ENCODE measurements at places on chromosomes 2 and 18.
A peak's percentile ranks its signal among the peaks of the same experiment; 100 is the strongest.

- no peak for DNase-seq
Observed at GRCh38 chr2:55887351-55887750, 36.2 kb downstream of the EFEMP1 start.

DNA sequence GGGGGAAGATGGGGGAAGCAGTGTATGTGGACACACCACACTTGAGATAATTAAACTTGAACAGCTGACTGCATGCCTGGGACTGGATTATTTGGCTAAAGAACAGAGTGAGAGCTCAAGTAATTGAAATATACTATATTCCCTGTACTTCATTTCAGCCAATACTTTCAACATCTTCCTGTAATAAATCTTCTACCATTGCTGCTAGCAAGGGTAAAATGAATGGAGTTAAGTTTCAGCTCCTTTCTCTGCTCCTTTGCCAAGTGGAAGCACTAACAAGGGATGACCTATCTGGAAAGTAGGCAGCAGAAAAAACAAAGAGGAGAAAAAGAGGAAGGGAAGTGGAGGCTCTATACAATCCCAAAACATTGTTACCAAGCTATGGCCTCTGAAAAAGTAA, 50.9 kb downstream of the MMADHC start:
- DNase-seq = no peak

GRCh38 chr2:75007819-75008218, 49.4 kb downstream of the POLE4 start:
- DNase-seq = no peak

DNA sequence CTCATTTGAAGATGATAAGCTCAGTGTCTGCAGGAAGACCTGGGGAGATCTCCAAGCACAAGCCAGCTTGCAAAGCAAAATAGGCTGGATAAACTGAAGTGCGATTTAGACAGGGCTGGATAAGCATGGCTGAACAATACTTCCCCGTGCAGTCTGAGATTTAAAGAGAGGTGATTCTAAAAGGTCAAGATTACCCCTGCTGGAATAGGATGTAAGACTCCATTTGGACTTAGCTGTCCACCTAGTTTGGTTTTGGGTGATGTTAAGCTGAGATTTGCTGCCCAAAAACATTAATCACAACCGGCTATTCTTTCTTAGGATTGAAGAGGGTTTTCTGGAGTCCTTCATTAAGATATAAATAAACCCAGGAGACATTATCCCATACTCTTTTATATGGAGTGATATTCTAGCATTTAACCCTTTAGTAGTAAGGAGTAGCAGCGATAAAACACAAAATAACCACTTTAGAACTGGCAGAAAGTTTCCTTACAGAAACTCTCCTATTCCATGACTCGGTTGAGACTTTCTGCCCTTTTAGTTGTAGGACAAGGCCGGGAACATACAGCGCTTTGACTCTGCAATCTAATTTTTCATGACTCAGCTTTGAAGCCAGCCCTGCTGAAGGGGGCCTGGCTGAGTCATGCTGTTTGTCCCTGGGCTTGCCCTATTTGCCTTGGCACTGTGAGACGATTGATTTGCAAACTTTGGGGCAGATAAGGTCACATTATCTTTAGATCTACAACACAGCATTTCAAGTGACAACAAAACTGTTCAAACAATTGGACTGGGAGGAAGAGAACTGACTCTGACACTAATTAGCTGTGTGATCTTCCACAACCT, 238.2 kb downstream of the GCA start:
- DNase-seq = no peak

DNA sequence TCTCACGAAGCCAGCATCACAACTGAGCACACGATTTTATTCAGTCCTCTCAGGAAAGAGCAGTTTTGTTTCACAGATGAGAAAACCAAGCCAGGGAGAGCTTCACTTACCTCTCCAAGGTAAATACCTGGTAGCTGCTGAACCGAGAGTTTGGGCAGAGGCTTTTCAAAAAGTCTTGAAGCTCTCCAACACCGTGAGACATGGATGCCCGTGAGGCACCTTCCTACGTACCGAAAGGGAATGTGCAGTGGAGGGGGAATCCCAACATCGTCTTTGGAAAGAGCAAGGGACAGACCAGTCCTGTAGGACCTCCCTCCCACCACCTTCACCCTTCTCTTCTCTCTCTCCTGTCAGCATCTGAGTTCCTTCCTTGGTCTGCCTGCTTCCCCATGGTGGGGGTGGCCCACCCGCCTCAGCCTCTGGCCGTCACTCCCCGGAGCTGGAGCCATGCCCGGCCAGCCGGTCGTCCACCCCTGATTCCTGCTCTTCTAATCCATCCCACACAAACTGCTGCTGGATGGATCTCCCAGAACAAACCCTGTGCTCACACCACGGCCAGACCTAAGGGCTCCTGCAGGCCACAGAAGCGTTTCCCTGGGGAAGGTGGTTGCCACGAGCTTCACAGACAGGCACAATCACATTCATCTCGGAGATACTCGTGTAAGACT, 97.3 kb upstream of the SNTG2 start:
- no peak for DNase-seq

- DNase-seq = no peak
Observed at GRCh38 chr2:201761101-201761500, 19.6 kb downstream of the ALS2 start.

- DNase-seq = no peak
Observed at GRCh38 chr2:226198956-226199355, 600.7 kb downstream of the IRS1 start.

- no peak for DNase-seq
Observed at GRCh38 chr18:74411475-74411874, 45.6 kb downstream of the DIPK1C start.

DNA sequence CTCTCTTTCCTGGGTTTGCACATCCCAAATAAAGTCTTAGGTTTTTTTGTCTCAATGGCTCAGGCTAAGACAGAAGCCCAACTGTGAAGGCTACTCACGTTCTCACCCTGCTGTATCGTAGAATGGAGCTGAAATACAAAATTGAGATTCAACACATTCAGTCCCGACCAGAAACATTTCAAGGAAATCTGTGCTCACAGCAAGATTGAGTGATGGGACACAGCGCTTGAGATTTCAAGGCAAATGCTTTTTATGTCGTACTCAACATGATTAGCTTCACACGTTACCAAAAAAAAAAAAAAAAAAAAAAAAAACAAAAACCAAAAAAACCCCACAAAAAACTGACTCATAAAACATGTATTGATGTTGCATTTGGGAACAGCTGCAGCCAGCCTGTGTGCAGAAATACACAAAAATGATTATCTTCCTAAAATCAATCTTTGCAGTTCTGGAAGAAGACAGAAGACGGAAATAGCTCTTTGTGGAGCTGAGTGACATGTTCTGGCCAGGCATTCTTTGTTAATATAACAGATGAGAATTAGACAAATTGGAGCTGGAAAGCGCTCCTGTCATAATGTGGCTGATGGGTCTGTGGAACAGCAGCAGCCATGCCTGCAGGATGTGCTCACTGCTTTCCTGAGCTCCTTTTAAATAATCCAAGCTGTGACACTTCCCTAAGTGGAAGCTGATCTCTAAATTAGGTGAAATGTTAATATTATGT, 453.2 kb downstream of the LPIN1 start:
- DNase-seq = no peak

DNA sequence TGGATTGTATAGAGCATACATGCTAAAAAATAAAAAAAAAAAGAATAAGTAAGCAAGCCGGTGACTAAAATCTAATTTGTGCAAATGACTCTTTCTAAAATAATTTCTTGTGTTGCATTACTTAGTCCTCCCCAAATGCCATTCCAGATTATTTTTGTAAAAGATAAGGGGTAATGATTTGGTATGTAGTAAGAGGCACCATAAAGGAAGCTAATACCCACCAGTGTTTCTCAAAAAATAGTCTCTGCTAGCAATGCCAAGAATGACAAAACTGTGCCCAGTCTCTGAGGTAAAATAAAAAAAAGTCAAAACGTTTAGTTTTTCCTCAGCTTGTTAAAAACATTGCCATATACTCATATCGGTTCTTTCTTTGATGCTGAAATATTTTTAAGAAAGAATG, 2.7 kb downstream of the METTL5 start:
- no peak for DNase-seq

GRCh38 chr2:177550264-177551200, 158.0 kb downstream of the AGPS start:
- no peak for DNase-seq

DNA sequence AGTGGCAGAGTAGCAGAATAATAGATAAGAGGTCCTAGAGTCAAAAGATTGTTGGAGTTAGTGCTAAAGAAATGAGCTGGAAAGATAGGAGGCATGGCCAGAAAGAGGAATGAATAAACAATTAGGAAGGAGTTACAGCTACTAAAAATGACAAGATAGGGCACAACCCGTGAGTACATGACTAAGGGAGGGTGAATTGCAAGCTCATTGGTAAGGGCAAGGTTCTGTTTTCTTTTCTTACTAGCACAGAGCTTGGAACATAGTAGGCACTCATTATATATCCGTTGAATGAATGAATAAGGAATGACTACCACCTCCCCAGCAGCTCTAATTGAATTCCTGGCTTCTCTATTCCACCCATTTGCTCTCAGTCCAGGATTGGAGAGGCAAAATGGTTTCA, 5.7 kb upstream of the MARCO start:
- DNase-seq = no peak

DNA sequence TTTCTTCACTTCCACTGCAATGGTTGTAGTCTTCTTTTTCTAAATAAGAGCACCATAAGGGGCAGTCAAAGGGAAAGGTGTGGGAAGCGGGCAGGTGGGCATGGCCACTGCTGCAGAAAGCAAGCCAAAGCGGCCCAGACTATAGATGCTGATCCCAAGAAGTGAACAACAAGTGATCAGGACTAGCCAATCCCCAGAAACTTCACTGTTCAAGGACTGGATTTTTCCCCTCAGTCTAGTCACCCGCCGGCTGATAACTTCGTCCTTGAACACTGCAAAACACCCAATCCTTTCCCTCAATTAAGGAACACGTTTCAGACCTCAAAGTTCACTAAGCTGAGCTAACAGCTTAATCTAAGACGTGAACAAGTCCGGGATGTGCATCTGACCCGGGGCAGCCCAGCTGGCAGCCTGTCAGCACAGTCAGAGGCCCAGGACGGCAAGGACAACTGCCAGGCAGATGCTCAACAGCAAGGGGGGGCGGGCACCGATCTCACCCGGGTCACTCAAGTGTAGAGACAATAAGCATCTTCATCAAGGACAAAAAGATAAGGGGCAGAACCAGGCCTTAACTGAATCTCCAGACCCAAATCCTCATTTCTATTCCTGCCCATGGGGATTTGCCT, 59.8 kb downstream of the HDLBP start:
- DNase-seq = no peak

DNA sequence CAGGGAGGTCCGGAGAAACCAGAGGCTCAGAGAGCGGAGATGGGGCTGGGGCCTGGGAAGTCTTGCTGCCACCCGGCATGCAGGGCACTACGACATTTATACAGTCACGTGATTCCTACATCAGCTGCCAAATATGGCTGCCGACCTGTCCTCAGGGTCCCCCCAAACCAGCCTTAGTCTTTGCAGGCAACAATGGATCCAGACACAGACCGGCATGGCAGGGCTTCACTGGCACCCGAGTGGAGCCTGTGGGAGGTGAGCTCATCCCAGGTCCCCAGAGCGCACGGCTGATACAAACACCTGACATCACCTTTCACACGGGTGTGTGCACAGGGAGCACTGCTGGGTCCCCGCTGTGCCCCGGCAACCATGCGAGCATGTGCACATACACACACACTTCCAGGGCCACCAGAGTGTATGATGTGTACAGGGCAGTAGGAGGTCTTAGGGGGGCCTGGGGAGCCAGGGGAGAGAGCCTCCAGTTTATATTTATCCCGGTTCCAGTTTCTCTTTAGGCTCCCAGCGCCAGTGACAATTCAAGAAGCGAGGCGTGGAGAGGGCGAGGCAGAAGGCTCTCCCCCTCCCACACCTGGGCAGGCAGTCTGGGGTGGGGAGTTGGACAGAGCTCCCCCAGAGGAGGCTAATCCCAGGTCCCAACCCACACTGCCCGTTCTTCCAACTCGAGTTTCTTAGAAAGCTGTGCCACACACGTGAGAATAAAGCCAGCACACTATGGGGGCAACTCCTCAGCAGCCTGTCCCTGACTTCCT, 2.7 kb downstream of the SEMA4C start:
- no peak for DNase-seq

GRCh38 chr2:32427672-32428610, 71.1 kb downstream of the BIRC6 start:
- DNase-seq = no peak

DNA sequence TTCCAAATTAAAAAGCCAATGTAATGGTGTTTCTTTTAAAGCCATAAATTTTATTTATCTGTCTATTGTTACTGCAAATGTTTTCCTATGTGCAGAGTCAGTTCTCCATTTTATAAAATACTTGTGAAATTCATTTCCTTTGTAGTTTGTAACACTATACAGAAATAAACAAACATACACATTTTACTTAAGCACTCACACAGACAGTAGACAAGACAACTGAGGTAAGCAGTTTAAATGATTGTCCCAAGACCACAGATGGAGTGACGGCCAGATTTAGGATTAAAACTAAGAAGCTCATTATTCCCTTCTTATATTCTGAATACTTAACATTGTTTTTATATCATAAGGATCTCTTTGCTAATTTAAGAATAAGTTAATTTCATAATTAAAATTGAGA, 100.9 kb downstream of the BAZ2B start:
- DNase-seq = no peak

- DNase-seq = no peak
Observed at GRCh38 chr2:105933906-105934305, 189.2 kb downstream of the NCK2 start.

GRCh38 chr2:8144785-8145184, 537.1 kb upstream of the ID2 start:
- no peak for DNase-seq

DNA sequence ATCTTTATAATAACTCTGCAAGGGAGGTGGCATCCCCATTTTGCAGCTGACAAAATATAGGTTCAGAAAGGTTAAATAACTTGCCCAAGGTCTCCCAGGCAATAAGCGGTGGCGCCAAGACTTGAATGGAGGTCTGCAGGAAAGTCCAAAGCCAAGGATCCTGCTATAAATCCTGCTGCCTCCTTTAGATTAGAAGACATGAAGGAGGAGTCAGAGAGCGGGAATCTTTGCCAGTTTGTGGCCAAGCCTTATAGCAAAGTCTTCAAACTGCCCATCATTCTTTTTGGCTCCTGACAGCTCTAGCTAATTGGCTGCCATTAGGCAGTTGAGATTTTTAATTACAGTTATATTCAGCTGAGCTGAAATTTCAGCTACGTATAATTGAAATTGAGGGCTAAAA, 114.3 kb downstream of the C1D start:
- DNase-seq = no peak

- DNase-seq = no peak
Observed at GRCh38 chr2:181431674-181432073, 25.5 kb upstream of the ITGA4 start.

GRCh38 chr18:12883372-12883683, 709 bp downstream of the PTPN2 start:
- DNase-seq = peak; percentile 15

DNA sequence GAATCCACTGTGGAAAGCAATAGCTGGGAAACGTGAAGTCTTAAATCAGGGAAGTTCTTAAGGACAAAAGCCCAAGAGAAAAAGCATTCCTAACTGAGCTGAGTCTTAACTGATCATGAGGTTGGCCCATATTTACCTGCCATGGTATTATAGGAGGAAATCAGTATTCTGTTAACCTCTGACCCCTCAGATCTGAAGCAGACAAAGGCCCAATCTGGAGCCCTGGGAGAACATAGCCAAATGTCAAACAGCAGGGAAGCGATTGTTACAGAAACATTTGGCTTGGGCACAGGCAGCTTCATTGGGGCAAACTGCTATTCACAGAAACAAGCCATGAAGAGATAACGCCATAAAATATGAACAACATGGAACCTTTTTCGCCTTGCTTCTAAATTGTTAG, 18.8 kb downstream of the EPHA4 start:
- DNase-seq = no peak

GRCh38 chr2:115649731-115650130, 1207.3 kb downstream of the DPP10 start:
- no peak for DNase-seq

Data from central memory CD8-positive, alpha-beta T cell (primary cell).